Activated CD4-positive, CD25-positive, alpha-beta regulatory T cell (primary cell): ENCODE measurements at places on chromosomes 2 and 18.

- DNase-seq = no peak
Observed at GRCh38 chr18:51361130-51361860, 163.8 kb upstream of the MEX3C start.

- no peak for DNase-seq
Observed at GRCh38 chr2:219744600-219744999, 117.2 kb downstream of the SLC4A3 start.

GRCh38 chr2:204033611-204034495 lies 97.3 kb downstream of the ICOS start:
- no peak for DNase-seq

DNA sequence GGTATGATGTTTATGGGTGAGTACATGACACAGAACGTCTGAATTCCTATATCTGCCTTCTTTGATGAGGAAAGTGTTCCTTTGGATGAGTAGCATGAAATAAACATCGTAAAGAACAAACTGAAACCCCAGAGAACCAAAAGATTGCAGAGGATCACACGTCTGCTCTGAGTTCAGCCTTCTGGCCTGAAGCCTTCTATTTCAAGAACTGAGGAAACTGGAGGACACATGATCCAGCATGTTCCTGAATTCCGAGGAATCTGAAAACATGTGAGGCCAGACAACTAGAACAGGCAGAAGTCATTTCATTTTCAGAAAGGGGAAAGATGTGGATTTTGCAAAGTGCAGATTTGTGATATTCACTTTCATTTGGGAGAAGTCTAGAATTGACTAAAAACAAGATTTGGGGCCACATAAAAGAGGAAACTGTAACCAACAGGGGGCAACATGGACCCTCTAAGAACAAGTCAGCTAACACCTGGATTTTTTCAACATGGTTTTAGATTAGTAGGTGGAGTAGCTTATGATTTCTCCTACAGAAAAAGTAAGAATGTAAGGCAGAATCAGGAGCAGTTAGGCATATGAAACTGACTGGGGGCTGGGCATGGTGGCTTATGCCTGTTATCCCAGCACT lies 8.3 kb downstream of the SULT6B1 start:
- no peak for DNase-seq

DNA sequence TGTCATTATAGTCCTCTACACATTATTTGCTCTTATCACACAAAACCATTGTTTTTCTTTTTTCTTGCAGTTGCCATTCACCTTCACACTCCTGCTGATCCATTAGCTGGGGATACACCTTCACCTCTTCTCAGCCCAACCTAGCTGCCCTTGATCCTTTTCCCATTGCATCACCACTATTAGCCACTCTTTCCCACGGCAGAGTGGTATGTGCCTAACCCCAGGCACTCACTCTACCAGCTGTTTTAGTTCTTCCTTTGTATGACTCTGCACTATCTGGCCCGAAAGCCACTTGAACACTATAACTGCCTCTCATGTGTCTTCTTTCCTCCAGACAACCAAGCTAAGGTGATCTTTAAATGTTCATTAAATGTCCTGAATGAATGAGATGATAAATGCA lies 145.4 kb upstream of the PIK3C3 start:
- DNase-seq = no peak

DNA sequence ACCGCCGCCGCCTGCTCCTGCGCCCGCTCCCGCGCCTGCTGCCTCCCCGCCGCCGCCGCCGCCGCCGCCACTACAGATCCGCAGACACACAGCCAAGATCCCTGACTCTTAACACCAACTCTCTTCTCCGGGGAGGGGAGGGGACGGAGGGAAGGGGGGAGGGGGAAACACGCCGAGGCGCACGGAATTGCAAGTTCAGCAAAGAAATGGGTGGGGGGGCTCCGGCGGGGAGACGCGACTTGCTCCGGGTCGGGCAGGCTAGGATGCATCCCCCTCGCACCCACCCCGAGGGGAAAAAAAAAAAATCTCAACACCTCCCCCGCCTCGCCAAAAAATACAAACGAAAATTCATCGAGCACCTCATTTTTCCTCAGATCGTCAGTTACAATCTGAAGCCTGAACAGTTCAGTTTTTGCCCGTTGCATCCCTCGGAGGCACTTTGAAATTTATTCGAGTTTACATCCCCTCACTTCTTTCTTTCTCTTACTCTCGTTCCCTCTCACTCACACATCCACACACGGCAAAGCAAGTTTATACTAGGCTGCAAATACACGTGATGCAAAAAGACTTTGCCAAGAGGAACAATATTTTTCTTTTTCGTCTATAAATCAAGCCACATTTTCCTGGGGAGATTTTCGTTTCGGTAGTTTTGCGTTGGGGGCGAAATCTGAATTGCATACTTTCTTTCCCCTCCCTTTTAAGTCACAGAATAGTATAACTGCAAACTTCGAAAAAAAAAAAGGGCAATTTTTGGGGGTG lies at the start of gene TCF4:
TSS of gene TCF4 (minus strand) at position 82 of the 759 bp plus-strand sequence. CDS start 1,076 bp downstream, outside the sequence.
- peak; percentile 1 for DNase-seq

DNA sequence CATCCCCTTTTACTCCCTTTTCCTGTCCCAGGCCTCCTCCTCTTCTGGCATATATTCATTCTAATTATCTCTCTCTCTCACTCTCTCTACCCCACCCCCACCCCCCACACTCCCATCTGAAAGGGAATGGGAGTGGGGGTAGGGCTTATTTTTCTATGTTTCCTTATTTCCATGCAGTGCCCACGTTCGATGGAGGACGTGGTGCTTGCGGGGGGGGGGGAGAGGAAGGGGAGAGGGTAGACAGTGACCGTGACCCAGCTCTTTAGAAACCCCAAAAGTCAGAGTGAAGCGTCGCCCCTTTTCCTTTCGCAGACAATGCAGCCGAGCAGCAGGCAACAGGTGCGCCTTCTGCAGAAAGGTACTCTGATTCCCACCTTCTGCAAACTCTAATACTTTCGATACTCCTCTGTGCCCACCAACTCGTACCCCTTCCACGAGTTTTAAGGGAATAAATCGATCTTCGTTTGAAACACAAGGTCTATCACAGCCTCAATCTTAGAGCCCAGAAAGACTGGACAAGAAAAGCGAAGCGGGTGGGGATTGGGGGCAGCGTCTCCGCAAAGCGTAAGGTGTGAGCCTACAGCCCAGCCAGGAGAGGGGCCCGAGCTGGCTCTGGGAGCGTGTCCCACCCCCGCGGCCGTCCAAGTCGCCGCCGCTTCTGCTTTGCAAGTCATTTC lies 891 bp upstream of the NR4A2 start:
- no peak for DNase-seq

GRCh38 chr2:3725458-3726250 lies 22.3 kb downstream of the DCDC2C start:
- no peak for DNase-seq

- no peak for DNase-seq
Observed at GRCh38 chr2:236935083-236935482, 150.6 kb upstream of the COPS8 start.

GRCh38 chr2:172173174-172173706 lies 70.5 kb upstream of the DLX2 start:
- no peak for DNase-seq

DNA sequence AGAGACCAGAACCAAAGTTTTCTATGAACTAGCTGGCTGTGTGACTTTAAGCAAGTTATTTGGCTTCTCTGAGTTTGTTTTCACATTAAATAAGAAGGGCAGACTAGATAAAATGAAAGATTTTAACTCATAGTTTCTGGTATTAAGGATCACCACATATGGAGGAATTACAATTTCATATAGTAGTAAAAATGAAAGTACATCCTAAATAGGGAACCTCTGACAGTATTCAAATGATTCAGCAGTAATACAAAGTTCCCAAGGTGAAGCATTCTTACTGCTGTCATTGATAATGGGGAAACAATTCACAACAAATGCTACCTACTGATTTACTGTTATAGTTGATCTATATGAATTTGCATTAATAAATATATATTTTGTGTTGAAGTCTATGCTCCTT lies 170.3 kb upstream of the VRK2 start:
- DNase-seq = no peak

- DNase-seq = no peak
Observed at GRCh38 chr2:15929861-15930260, 10.5 kb upstream of the MYCN start.

DNA sequence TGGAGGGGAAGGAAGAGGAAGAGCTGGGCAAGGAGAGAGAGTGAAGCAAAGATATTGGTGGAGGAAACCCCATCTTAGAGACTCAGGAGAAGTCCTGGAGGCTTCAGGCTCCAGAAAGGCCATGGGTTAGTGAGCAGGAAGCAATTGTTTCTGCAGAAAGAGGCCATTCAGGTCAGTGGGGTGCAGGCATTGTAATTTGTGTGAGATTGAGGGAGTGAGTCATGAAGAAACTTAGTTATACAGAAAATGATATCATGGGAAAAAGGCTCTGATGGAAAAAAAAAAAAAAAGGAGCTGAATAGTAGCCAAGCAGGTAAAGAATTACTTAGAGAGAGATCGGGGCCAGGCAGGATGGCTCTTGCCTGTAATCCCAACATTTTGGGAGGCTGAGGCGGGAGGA lies 4.0 kb downstream of the EMILIN2 start:
- DNase-seq = no peak

DNA sequence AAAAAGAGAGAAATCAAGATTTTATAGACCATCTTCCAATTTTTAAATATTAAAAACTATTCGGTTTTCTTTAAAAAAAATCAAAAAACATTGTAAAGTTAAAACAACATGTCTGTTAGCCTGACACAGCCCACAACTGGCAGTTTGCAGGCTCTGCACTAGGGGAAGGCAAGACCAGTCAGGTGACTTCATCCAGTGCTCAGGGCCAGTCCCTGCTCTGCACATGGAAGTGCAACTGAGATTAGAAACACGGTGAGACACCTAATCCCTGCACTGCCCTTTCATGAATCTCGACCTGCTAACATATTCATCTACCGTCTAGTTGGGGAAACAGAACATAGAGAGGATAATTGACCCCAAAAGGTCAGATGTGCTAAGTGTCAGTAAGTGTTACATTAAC lies 135.2 kb downstream of the BARD1 start:
- no peak for DNase-seq

GRCh38 chr2:239222706-239223309 lies 178.0 kb downstream of the HDAC4 start:
- no peak for DNase-seq

GRCh38 chr18:10791169-10791831 lies 265.5 kb downstream of the NAPG start:
- DNase-seq = no peak

- no peak for DNase-seq
Observed at GRCh38 chr2:43032213-43033015, 194.0 kb downstream of the ZFP36L2 start.
